A549 (cell line): ENCODE measurements at places on chromosomes 3 and 15.

- no peak for DNase-seq
Observed at GRCh38 chr3:132254076-132254755, 63.0 kb upstream of the ACP3 start.

GRCh38 chr3:21839592-21839991 is 88.6 kb upstream of the ZNF385D start:
- DNase-seq, result peak; percentile 4

DNA sequence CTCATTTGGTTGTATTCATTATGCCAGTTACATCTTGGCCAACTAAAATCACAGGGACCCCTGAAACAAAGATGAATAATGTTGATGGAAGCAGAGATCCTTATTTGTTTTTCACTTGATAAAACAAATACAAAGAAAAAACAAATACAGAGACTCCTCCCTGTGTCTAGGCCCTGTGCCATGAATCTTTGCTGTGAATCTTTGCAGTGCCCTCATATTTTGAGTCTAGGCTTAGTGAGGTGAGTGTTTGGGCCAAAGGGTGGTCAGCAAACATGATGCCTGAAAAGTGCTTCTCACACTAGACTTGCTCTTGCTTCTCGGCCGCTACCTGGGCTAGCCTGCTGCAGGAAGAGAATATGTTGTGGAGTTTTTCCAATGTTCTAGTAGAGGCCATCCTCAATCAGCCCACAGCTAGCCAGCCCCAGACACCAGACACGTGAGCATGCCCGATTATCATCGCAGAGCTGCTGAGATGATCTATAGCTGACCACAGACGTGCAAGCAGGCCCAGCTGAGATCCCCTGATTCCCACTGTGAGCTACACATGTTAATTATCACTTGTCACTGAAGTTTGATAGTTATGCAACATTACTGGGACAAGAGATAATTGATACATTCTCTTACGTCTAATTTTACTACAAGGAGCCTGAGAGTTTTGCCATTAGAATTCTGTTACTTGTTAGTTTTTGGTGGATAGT is 191.4 kb downstream of the THRB start:
- no peak for DNase-seq

- DNase-seq, result peak; percentile 16
Observed at GRCh38 chr15:27681038-27681437, 418.1 kb downstream of the OCA2 start.

DNA sequence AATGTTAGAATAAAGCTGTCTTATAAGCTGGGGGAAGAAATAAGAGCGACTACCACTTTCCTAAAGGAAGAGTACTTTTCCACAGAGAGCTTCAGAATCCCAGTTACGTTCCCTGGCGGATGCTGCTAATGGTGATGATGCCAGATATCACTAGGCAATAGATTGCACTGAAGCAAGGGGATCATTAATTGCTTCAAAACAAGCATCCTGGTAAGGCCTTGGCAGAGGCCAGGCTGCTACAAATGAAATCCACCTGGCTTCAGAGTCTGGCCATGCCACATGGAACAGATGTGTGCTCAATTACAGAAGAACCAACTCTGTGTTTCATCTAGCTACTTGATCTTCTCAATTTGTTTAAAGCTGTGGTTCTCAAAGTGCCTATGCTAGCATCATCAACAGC is 129.2 kb upstream of the IL12A start:
- no peak for DNase-seq

DNA sequence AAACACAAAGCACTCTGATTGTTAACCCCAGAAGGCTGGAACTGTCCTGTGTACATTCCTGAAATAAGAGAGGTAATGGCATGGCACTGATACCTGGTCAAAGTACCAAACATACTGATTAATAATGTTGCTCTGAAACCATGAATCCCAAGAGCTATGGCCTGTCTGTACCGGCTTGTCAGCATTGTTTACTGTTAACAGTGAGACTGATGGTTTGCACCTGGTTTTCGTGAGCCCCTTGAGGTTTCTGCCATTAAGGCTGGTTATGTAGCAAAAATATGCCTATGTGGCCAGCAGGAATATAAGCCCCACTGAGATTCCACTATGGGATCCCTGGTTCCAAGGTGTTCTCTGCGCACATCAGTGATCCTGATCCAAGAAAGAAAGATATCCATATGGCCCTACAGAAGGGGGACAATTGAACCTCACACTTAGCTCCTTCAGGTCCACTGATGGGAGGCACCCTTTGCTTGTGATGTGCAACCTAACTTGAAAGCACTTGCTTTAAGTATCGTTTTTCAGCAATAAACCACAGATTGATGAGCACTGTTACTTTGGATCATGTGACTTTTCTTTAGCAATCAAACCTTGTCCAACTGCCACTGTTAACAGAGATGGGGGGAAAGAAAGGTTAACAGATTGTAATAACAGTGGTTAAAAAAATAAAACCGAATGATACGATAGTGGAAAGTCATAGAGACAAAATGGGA is 65.2 kb downstream of the TBL1XR1 start:
- no peak for DNase-seq

DNA sequence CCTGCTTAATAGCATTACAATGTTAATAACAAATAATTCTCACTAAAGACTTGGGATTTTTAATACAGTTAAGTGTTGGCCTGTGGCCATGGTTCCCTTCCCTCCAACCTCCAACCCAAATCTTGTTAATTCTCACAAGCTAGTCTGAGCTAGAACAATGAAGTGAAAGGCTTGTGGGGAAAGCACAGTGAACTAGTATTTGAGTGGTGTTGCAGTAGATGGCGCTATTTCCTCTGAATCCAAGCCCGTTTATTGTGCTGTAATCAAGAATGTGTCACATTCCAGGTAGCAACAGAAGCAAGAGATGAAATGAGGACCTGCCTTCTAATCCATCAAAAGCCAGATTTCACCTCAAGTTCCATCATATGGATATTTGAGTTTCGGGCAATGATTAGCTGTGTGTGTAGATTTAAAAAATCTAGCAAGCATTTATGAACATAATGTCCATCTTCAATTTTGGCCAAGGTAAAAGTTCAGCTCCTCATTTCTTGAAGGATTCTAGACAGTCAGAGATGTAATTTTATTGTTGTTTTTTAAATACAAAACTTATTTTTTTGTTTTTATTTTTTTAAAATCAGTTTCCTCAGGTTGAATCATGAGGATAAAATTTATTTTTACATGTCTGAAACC is 160.7 kb downstream of the SQOR start:
- DNase-seq, result peak; percentile 40
